T-helper 1 cell (primary cell): ENCODE measurements at places on chromosomes 6 and 20.

DNA sequence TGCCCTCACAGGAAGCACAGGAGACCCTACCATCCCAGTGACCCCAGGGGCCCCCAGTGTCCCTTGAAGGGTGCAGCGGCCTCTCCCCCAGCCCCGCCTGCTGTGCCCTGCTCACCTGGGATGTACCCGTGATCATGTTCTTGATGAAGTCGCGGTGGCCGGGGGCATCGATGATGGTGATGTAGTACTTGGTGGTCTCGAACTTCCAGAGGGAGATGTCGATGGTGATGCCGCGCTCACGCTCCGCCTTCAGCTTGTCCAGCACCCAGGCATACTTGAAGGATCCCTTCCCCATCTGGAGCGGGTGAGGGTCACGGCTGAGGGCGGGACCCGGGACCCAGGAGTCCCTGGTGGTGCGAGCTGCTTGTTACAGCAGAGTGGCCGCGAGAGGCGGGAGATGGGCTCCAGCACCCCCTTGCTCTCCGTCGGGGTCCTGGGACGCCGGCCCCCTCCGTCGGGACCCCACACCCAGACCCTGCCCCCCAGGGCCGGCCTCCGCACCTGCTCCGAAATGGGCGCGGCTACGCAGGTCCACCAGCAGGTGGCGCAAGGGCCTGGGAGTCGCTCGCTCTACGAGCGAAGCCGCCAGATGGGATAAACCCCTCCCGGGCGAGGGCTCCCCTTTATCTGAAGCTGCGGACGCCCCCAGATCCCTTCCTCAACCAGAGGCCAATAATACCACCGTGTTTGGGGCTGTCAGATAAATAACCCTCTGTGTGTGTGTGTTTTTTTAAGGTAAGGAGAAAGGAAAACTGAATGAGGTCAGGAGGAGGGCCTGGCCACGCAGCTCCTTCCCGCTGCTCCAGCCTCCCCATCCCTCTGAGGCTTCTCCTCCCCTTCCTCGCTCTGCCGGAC is 2.9 kb downstream of the EEF1A2 start:
- peak; percentile 71 for DNase-seq

DNA sequence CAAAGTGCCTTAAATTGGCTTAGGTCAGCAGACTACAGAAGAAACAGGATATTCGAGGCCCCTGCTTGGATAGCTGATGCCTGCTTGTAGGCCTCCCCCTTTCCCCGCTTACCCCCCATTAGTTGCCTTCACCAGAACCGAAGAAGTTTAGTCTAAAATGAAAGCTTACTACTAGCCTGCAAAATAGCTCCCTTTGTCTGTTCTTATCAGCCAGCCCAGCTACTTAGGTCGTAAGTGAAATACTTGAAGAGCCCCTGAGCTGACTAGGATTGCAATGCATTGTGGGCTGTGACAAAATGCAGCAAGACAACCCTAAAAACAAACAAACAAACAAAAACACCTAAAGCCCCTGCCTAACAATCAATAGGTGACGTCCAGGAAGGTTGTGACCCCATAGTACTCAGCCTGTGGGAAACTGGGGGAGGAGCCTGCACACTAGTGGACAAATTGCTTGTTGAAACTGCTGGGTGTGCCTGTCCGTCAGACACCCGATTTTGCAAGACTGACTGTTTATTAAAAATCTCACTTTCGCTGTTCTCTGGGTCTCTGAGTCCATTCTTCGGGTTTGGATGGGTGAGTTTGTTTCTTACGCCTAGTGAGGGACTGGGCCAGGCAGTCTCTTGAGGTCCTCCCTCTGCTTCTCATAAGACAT is 105.0 kb upstream of the DUSP22 start:
- no peak for DNase-seq

- DNase-seq, result peak; percentile 10
These were observed 69.8 kb upstream of the FAM184A start for GRCh38 chr6:119148098-119148824.

DNA sequence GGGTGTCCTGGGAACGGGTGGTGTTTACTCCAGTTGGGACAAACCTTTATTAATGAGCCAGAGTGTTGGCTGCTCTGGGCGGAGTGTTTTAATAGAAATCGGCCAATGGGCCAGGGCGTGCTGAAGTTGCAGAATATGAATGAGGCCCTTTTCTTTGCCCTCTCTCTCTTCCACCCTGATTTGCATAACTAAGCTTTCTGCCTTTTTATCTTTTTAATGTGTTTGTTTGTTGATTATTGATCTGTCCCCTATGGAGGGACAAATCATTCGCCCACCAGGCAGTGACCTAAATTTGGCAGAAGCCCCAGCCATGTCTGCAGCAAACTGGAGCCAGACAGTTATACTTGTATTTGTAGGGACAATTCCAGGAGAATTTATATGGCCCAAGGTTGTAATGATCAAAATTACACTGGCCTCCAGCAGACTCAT is 420.9 kb downstream of the PREX1 start:
- DNase-seq, result no peak

DNA sequence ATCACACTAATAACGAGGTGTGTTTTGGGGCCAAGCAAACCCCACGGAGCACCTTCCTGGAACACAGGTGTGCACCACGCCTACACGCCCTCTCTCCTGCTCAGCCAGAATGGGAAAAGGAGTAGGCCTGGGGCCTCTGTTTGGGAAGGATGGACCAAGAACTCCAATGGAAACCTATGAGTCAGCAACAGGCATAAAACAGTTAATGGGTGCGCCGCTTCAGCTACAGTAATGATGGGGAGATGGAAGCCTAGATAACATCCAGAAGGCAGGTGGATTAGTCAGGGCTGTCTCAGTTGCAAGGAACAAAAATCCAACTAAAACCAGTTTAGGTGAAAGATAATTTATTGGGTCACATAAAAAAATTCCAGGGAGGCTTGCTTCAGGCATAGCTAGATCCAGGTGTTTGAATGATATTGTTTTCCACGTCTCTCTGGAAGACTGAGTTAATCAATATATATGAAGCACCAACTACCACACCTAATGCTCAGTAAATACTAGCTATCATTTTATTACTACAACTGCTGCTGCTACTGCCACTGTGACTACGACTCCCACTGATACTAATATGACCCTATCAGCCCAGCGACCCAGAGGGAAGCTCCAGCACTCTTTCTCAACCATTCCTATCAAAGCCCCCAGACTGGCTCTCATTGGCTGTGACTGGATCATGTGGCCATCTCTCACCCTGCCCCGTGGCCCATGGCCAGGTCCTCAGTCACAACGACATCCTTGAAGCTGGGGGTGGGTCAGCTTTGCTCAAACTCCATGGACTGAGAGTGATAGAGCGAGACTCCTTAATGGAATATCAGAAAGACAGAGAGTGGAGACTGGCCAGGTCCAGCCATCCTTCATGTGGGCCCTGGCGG is 155.2 kb upstream of the PTPN1 start:
- DNase-seq, result no peak

GRCh38 chr6:167573461-167574215 is 248.8 kb downstream of the TTLL2 start:
- no peak for DNase-seq

GRCh38 chr20:56798634-56799033 is 169.5 kb downstream of the TFAP2C start:
- no peak for DNase-seq

GRCh38 chr6:17054647-17055046 is 47.2 kb upstream of the STMND1 start:
- no peak for DNase-seq

DNA sequence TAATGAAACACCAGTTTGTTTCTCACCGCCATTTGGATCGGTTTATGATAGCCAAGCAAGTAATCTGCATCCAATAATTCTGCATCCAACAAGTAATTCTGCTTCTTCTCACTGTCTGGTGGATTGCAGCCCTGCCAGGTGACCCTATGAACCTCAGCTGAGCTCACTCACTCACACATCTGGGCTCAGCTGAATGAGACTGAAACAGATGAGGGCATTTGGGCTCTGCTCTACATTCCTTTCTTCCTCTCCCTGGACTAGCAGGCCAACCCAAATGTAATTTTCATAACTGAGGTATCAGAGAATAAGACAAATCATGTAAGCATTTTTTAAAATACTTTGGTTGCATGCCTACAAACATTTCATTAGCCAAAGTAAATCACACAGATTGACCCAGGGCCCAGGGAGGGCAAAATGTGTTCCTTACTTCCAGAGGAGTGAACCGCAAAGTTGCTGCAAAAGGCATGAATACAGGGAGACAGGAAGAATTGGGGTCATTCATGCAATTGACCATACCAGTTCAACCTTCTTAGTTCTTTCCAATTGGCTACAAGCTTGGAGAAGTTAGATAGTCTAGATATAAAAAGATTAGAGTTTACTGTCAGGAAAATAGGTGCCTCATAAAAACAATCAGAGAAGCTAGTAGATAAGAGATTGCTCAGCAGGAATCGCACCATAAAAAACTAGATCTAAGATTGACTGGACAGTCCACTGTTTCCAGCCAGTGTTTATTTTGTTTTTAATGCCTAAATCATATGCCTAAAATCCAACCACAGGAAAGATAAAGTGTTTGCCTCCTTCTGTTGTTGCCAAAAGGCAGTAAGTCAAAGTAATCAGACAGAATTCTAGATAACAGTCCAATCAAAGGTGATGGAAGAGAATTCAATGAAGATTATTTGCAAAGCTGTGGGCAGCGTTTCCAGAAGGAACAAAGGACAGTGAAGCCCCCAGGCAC is 43.7 kb downstream of the CBLN4 start:
- no peak for DNase-seq
